CD4-positive, alpha-beta memory T cell (primary cell): ENCODE measurements at places on chromosomes 1 and 21. TPM values are rescaled to one million over a fixed set of nuclear protein-coding genes. Genes with fewer than 3 reads are reported as not detected.
A peak's percentile ranks its signal among the peaks of the same experiment; 100 is the strongest.

Gene APP
- 57.9 TPM for total RNA-seq

DNA sequence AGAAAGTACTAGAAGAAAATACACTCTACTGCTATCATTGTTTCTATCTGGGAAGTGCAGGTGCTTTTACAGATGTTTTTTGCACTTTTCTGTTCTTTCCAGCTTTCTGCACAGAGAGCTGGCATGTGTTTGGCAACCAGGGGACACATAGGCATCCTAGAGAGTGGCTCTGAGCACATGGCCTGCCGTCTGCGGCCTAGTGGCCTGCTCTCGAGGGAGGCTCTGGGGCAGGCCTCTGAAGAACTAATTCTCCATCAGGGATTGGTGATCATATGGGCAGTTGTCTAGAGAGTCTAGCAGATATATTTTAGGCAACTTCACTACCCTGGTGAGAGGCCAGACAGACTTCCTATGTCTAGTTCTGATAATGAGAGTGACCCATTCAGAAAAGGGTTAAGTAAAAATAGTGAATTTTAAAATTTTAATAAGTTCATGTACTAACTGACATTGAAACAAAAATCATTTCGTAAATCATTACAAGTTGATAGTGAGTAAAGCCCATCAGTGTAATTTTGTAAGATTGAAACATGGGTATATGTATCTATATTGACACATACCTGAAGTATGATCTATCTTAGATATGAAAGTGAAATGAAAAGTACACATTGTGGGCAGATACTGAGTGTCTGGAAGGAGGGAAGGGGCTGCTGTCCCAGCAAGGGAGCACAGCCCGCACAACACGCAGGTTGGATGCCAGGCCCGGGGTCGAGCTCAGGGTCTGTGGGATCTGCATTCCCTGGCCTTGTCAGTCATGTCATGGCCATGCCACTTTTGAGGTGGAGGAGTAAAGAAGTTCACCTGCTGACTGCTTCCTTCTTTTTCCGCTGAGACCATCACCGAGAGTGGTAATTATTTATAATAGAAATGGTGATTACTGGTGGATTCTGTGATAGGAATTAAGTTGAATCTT, 79.8 kb downstream of the PCBP3 start:
- no peaks in the 10 kb centered on the region for H3K36me3 ChIP-seq
- no peak overlapping the region for H3K4me3 ChIP-seq
- no peaks in the 10 kb centered on the region for H3K4me1 ChIP-seq
- H3K27ac ChIP-seq = no peak overlapping the region
- no peaks in the 10 kb centered on the region for H3K27me3 ChIP-seq

Gene ARHGEF11
- total RNA-seq = 22.7 TPM

Gene TRABD2B
- total RNA-seq = not detected

DNA sequence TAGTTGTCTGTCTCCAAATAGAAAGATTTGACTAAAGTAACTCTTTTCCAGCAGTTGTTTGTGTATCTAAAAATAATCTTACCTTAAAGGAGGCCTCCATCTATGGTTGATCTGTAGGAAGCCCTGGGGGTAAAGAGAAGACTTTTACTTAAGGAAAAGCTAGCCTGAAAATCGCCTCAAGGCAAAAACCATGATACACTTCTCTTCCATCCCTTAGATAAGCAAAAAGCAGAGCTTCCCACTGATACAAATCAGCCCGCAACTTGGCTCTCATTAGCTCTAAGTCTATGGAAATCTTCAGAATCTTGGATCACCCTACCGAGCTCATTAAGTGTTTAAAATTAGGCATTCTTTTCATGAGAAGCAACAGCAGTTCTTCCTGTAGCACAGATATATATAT, 576.9 kb upstream of the PTBP2 start:
- no peaks in the 10 kb centered on the region for H3K36me3 ChIP-seq
- H3K4me3 ChIP-seq = no peak overlapping the region
- no peak overlapping the region for H3K27ac ChIP-seq
- no peaks in the 10 kb centered on the region for H3K27me3 ChIP-seq

DNA sequence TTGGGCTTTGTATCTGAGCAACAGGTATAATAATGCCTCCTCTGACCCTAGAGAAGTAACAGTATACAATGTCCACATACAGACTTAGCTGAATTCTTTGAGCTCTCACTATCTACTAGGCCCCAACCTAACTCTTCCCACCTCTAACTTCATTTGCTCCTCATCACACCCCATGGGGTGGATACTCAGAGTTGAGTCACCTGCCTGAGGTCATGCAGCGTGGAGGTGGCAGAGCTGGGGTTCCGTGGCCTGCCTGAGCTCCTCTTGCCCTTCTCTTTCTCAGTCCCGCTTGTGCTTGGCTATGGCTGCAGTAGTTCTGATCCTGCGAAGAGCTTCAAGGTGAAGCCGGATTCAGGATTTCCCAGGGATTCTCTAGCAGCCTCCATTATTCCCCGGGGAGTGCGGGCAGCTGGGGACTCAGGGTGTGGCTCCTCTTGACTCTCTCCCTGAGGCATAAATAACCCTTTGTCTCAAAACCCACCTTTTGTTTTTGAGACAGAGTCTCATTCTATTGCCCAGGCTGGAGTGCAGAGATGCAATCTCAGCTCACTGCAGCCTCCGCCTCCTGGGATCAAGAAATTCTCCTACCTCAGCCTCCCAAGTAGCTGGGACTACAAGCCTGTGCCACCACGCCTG, 29.9 kb upstream of the ACTL8 start:
- H3K36me3 ChIP-seq = no peaks in the 10 kb centered on the region
- no peak for DNase-seq
- H3K27ac ChIP-seq = no peak overlapping the region
- H3K4me3 ChIP-seq = no peak overlapping the region
- no peaks in the 10 kb centered on the region for H3K4me1 ChIP-seq
- no peaks in the 10 kb centered on the region for H3K27me3 ChIP-seq

GRCh38 chr1:218642033-218642948, 297.2 kb downstream of the TGFB2 start:
- no peak overlapping the region for H3K27ac ChIP-seq
- DNase-seq = no peak
- no peaks in the 10 kb centered on the region for H3K27me3 ChIP-seq
- H3K4me1 ChIP-seq = no peaks in the 10 kb centered on the region
- no peaks in the 10 kb centered on the region for H3K36me3 ChIP-seq

DNA sequence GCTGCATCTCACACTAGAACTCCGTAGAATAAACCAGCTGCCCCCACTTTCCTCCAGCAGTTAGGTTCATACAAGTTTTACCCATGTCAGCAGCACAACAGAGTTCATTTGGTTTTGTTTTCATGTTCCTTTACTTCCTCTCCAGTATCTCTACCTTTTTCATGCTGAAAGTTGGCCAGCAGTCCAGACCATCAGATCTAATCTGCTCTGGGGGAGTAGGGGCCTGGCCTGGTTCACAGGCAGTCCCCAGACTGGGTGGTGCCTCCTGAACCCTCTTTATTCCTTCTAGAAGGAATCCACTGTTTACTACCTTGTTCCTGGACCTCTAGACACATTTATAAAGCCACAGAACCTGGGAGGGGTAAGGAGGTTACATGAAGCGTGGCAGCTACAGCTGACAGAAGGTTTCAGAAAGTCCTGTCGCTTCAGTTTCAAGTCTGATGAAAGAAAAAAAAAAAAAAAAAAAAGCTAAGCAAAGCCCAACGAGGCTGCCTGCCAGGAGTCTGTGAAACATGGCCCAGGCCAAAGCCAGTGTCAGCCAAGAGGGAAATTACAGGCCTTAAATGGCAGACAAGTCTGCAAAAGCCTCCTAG, 184.6 kb upstream of the JUN start:
- H3K4me3 ChIP-seq = no peak overlapping the region
- peak; percentile 37 for DNase-seq
- H3K36me3 ChIP-seq = no peaks in the 10 kb centered on the region
- H3K27me3 ChIP-seq = no peaks in the 10 kb centered on the region
- peaks cover 35% of the 10 kb centered on the region for H3K4me1 ChIP-seq
- H3K27ac ChIP-seq = peak overlapping the region; percentile 24

Gene SPRR2G
- total RNA-seq = not detected

DNA sequence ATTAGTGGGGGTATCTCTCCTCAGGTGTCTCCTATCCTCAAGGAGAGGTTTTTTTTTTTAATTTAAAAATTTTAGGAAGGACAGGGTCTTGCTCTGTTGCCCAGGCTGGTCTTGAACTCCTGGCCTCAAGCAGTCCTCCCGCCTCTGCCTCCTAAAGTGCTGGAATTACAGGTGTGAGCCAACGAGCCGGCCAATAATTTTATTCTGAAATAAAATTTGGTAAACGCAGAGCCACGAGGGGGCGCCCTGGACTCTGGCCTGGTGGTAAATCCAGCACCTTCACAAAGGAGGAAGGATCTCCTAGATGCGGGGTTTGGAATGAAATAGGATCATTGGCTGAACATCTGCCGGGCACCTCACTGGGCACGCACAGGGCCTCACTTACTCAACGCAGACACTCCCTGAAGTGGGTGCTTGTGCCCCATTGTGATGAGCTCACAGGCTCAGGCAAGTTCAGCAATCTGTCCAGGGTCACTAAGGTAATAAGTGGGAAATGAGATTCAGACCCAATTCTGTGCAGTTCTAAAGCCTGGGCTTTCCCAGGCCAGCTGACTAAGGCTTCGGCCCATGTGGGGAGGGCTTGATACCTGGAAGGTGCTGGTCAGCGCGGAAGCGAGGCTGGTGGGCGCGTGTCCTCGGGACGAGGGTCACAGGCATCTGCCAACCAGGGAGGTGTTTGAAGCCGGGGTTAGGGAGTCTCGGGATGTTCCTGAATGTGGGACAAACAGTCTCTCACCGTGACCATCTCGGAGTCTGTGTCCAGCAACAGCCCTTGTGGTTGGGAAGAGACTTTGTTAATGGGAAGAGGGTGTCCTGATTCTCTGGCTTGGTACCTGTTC, 32.7 kb upstream of the ETV3 start:
- H3K4me1 ChIP-seq = no peaks in the 10 kb centered on the region
- H3K27ac ChIP-seq = no peak overlapping the region
- H3K4me3 ChIP-seq = no peak overlapping the region

DNA sequence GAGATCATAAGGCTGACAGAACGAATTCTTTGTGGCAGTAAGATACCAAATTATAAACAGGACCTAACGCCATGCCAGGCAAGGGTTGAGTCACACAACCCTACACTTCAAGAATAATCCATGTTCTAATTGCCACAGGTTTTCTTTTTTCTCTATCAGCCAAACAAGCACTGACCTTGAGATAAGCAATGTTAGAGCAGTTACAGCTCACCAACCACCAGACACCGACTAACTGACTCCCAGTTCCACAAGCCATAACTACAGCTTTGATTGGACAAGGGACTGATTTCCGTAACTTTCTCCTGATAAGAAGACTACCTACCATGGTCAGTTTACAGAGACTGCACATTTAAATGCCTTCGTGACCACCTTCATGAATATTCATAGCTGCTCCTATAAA, 149.6 kb downstream of the PTPRU start:
- no peaks in the 10 kb centered on the region for H3K27me3 ChIP-seq
- H3K4me3 ChIP-seq = no peak overlapping the region
- H3K4me1 ChIP-seq = no peaks in the 10 kb centered on the region

DNA sequence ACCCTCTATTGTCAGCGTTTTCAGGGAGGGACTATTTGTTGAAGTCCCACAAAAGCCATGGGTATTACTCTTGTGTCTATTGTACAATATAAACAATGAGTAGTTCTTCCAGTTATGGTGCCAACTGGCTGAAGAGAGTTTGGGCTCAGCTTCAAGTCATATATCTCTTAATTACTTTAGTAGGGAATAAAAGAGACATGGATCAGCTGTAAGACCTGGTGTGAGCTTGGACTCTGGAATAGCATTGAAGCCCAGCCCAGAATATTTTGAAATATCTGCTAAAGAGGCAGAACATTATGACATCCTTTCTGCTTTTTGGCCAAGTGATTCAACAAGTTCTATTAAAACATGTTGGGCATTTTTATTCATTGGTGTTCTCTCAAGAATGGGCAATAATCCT, 224.9 kb downstream of the BACH1 start:
- DNase-seq = no peak
- no peaks in the 10 kb centered on the region for H3K27me3 ChIP-seq
- H3K36me3 ChIP-seq = no peaks in the 10 kb centered on the region
- no peaks in the 10 kb centered on the region for H3K4me1 ChIP-seq

DNA sequence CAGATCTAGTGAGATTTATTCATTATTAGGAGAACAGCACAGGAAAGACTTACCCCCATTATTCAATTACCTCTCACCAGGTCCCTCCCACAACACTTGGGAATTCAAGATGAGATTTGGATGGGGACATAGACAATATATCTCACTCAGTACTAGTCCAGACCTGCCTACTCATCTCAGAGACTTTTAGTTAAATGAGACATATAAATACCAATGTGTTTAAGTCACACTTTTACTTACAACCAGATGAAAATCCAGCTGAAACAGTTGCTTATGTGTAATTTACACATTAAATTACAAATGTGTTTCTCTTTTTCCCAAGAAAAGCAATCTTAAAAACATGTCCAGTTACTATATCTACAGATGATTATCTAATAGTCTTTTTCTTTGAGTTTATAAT, 1145.6 kb downstream of the KCNT2 start:
- no peak for DNase-seq
- no peaks in the 10 kb centered on the region for H3K27me3 ChIP-seq
- no peak overlapping the region for H3K4me3 ChIP-seq
- no peaks in the 10 kb centered on the region for H3K4me1 ChIP-seq

GRCh38 chr21:38490411-38491020, 7.8 kb downstream of the ERG start:
- H3K4me3 ChIP-seq = no peak overlapping the region
- H3K4me1 ChIP-seq = no peaks in the 10 kb centered on the region
- H3K27ac ChIP-seq = no peak overlapping the region

GRCh38 chr1:211828584-211829342, 1.8 kb downstream of the LPGAT1 start:
- no peaks in the 10 kb centered on the region for H3K27me3 ChIP-seq
- DNase-seq = no peak
- H3K36me3 ChIP-seq = no peaks in the 10 kb centered on the region
- peaks cover 60% of the 10 kb centered on the region for H3K4me1 ChIP-seq
- peak overlapping the region; percentile 72 for H3K27ac ChIP-seq
- no peak overlapping the region for H3K4me3 ChIP-seq

DNA sequence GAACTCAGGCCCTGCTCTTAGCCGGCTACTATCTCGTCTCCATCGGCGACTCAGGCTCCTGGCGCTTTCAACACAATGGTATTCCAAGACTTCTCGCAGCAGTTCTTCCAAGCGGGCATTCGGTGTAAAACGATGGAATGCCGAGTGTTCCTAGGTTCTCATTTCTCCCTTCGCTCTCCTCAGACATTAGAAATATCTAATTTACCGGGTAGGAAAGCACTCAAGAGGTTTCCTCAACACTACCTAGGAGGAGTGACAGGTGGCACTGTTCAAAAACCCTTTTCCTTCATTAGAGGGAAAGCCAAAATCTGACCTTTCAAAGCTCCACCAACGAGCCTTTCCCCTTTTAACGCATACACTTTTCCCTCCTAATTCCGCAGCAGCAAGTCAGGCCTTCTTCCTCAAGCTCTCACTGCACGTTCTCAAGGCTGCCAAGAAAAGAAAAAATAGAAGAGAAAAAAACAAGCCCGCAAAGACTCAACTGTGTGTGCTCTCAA, 601 bp downstream of the UBE2G2 start:
- H3K27me3 ChIP-seq = no peaks in the 10 kb centered on the region
- peak overlapping the region; percentile 48 for H3K4me3 ChIP-seq
- DNase-seq = peak; percentile 53
- peaks cover 30% of the 10 kb centered on the region for H3K4me1 ChIP-seq
- H3K36me3 ChIP-seq = peaks cover 12% of the 10 kb centered on the region
- H3K27ac ChIP-seq = peak overlapping the region; percentile 57

- H3K36me3 ChIP-seq = no peaks in the 10 kb centered on the region
- H3K27ac ChIP-seq = no peak overlapping the region
- DNase-seq = no peak
- no peaks in the 10 kb centered on the region for H3K27me3 ChIP-seq
Measured at GRCh38 chr1:42251042-42251441, 84.0 kb downstream of the FOXJ3 start.

GRCh38 chr1:235908742-235909520, 42.2 kb upstream of the LYST start:
- no peaks in the 10 kb centered on the region for H3K4me1 ChIP-seq
- no peaks in the 10 kb centered on the region for H3K27me3 ChIP-seq
- no peaks in the 10 kb centered on the region for H3K36me3 ChIP-seq
- DNase-seq = no peak
- H3K27ac ChIP-seq = no peak overlapping the region
